Breast epithelium (tissue), 4 donors: ENCODE measurements at places on chromosomes 5 and 9. TPM values are rescaled to one million over a fixed set of nuclear protein-coding genes. Genes with fewer than 3 reads are reported as not detected.

GRCh38 chr5:81893961-81894360 is 77.9 kb upstream of the ATG10 start:
- DNase-seq, result no peak
- H3K27me3 ChIP-seq, result no peaks in the 10 kb centered on the region
- no peak overlapping the region for H3K27ac ChIP-seq
- no peaks in the 10 kb centered on the region for H3K36me3 ChIP-seq

DNA sequence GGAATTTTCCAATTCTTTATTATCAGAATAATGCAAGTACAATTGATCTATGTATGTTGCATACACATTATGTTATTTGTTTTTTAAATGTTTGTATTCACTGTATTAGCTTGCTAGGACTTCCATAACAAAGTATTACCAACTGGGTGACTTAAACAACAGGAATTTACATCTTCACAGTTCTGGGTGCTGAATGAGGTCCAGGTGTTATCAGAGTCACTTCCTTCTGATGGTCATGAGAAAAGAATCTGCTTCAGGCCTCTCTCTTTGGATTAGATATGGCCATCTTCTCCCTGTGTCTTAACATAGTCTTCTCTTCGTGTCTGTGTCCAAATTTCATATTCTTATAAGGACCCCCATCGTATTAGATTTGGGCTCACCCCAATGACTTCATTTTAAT is 229.1 kb upstream of the TRPC7 start:
- H3K27me3 ChIP-seq, result no peaks in the 10 kb centered on the region
- H3K4me3 ChIP-seq, result no peak overlapping the region
- DNase-seq, result no peak
- no peak overlapping the region for H3K27ac ChIP-seq

GRCh38 chr5:127229185-127229889 is 61.3 kb upstream of the MEGF10 start:
- H3K27me3 ChIP-seq, result no peaks in the 10 kb centered on the region
- peak overlapping the region; percentile 82 for H3K27ac ChIP-seq
- peak overlapping the region; percentile 54 for H3K4me3 ChIP-seq
- no peaks in the 10 kb centered on the region for H3K36me3 ChIP-seq

GRCh38 chr5:132802044-132802684 is 10.9 kb upstream of the SOWAHA start:
- H3K4me3 ChIP-seq, result no peak overlapping the region
- H3K27ac ChIP-seq, result no peak overlapping the region
- no peak for DNase-seq
- no peaks in the 10 kb centered on the region for H3K36me3 ChIP-seq

- H3K36me3 ChIP-seq, result no peaks in the 10 kb centered on the region
- DNase-seq, result peak; percentile 15
- no peaks in the 10 kb centered on the region for H3K4me1 ChIP-seq
- no peak overlapping the region for H3K4me3 ChIP-seq
Measured at GRCh38 chr5:979100-979817, 29.3 kb upstream of the NKD2 start.

DNA sequence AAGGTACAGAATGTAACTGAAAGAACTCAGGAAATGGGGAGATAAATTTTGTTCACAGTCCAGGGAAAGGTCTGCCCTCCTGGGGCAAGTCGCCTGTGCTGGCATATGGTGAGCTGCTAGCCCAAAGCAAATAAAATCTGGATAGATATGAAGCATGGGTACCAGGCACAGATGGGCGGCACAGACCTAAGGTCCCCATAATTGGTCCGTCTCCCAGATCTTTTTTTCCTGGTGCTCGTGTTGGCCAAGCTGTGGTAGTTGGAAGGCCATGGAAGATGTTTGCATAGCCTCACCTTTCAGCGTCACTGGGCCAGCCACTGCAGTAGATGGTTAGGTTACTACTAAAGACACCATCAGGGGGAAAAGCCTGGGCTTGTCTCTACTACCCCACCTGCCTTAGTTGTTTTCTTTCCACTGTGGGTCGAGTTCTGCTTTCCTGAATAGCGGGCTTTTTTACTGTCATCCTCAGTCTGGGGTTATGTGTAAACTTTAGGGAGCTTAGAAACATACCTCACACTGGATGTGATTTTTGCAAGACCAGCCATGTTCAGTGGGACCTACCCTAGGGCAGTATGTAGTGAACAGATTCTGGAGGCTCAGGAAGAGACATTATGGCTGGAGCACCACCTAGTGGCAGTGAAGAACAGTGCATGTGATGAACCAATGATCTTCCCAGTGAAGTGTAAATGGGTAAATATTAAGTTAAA is 24.2 kb upstream of the GLRX start:
- H3K4me1 ChIP-seq, result no peaks in the 10 kb centered on the region
- no peak overlapping the region for H3K27ac ChIP-seq
- no peaks in the 10 kb centered on the region for H3K27me3 ChIP-seq
- H3K36me3 ChIP-seq, result no peaks in the 10 kb centered on the region
- DNase-seq, result no peak
- H3K4me3 ChIP-seq, result no peak overlapping the region

- no peak overlapping the region for H3K4me3 ChIP-seq
- H3K27ac ChIP-seq, result no peak overlapping the region
- DNase-seq, result no peak
- no peaks in the 10 kb centered on the region for H3K27me3 ChIP-seq
- H3K4me1 ChIP-seq, result no peaks in the 10 kb centered on the region
Measured at GRCh38 chr5:108541836-108542235, 159.9 kb upstream of the FBXL17 start.

- H3K36me3 ChIP-seq, result no peaks in the 10 kb centered on the region
- H3K4me1 ChIP-seq, result no peaks in the 10 kb centered on the region
- DNase-seq, result no peak
- no peak overlapping the region for H3K4me3 ChIP-seq
- peak overlapping the region; percentile 60 for H3K27ac ChIP-seq
Measured at GRCh38 chr5:158876263-158876942, 223.3 kb downstream of the EBF1 start.

DNA sequence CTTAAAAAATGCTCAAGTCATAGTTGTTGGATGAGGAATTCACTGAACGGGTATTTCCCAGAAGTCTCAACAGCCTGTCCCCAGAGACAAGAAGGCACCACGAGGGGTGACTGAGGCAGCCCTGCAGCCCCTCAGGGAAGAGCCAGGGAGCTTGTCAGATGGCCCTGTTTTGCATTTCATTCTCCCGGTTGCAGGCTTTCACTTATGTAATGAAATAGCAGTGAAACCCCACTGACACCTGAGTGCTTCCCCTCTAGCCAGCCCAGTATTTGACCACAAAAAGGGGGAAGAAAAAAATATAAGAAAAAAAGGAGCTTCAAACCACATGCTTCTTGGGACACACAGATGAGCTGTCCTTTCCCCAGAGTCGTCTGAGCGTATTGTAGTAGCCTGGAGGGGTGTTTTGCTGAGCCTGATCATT is 75.3 kb upstream of the IL12B start:
- H3K36me3 ChIP-seq, result no peaks in the 10 kb centered on the region
- no peak for DNase-seq
- H3K27ac ChIP-seq, result no peak overlapping the region
- H3K27me3 ChIP-seq, result peaks cover 5% of the 10 kb centered on the region

DNA sequence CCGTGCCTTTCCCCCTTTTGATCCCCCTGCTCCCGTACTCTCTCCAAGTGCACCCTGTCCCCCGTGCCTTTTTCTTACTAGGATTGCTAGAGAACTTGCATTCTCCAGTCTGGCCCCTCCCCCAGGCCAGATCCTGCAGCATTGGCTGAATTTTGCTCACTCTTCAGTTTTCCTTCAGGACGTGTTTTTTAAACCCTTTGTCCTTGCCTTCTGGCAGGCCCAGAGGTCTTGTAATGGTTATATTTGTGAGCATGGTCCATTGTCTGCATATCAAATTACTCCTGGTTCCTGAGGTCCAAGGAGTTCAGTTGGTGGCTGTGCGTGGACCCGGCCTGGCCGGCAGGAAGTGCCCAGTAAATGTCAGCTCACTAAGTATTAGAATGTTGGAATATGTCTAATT is 606 bp downstream of the TBC1D13 start:
- H3K4me1 ChIP-seq, result peaks cover 5% of the 10 kb centered on the region
- no peaks in the 10 kb centered on the region for H3K27me3 ChIP-seq
- H3K4me3 ChIP-seq, result peak overlapping the region; percentile 99
- no peak for DNase-seq
- H3K27ac ChIP-seq, result peak overlapping the region; percentile 90
- no peaks in the 10 kb centered on the region for H3K36me3 ChIP-seq

- DNase-seq, result no peak
- no peak overlapping the region for H3K4me3 ChIP-seq
- no peak overlapping the region for H3K27ac ChIP-seq
- no peaks in the 10 kb centered on the region for H3K36me3 ChIP-seq
- no peaks in the 10 kb centered on the region for H3K4me1 ChIP-seq
- H3K27me3 ChIP-seq, result no peaks in the 10 kb centered on the region
Measured at GRCh38 chr5:163352531-163352930, 84.9 kb upstream of the CCNG1 start.

GRCh38 chr5:142141463-142141862 is 32.9 kb downstream of the NDFIP1 start:
- no peak overlapping the region for H3K4me3 ChIP-seq
- no peak for DNase-seq
- no peak overlapping the region for H3K27ac ChIP-seq
- peaks cover under 1% of the 10 kb centered on the region for H3K36me3 ChIP-seq
- no peaks in the 10 kb centered on the region for H3K27me3 ChIP-seq

GRCh38 chr5:110757118-110757729 is 18.4 kb downstream of the SLC25A46 start:
- peaks cover 4% of the 10 kb centered on the region for H3K36me3 ChIP-seq
- no peaks in the 10 kb centered on the region for H3K27me3 ChIP-seq
- H3K27ac ChIP-seq, result no peak overlapping the region
- no peak overlapping the region for H3K4me3 ChIP-seq
- H3K4me1 ChIP-seq, result no peaks in the 10 kb centered on the region

DNA sequence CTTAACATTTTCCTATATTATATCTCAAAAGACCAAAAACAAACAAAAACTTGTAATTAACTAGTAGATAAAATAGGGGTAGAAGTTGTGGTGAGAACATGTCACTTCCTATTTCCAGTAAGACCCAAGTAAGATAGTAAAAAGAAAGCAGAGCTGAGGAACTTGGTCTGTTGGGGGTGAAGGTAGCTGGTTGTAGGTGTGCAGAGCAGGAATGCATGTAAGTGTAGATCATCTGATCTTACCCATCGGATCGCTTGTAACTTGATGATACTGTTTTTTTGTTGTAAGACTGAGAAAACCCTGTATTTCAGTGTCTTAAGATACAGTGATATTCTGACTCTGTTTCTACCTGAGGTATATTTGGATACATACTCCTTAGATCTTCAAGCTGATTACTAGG is 5.7 kb downstream of the SRP19 start:
- H3K4me1 ChIP-seq, result peaks cover 5% of the 10 kb centered on the region
- H3K36me3 ChIP-seq, result no peaks in the 10 kb centered on the region
- H3K27me3 ChIP-seq, result no peaks in the 10 kb centered on the region
- no peak for DNase-seq
- H3K4me3 ChIP-seq, result no peak overlapping the region

- no peak overlapping the region for H3K4me3 ChIP-seq
- no peak overlapping the region for H3K27ac ChIP-seq
- H3K27me3 ChIP-seq, result no peaks in the 10 kb centered on the region
- DNase-seq, result no peak
- H3K36me3 ChIP-seq, result peaks cover 4% of the 10 kb centered on the region
Measured at GRCh38 chr9:120569556-120569955, 10.4 kb downstream of the CDK5RAP2 start.

GRCh38 chr9:110967196-110967595 is 71.1 kb downstream of the LPAR1 start:
- no peaks in the 10 kb centered on the region for H3K36me3 ChIP-seq
- H3K4me1 ChIP-seq, result no peaks in the 10 kb centered on the region
- no peak overlapping the region for H3K4me3 ChIP-seq
- no peak for DNase-seq
- no peaks in the 10 kb centered on the region for H3K27me3 ChIP-seq

GRCh38 chr5:142495531-142495930 is 170.7 kb upstream of the SPRY4 start:
- H3K27me3 ChIP-seq, result no peaks in the 10 kb centered on the region
- H3K4me1 ChIP-seq, result no peaks in the 10 kb centered on the region
- no peak overlapping the region for H3K27ac ChIP-seq
- no peaks in the 10 kb centered on the region for H3K36me3 ChIP-seq

- no peaks in the 10 kb centered on the region for H3K27me3 ChIP-seq
- no peak for DNase-seq
- no peak overlapping the region for H3K4me3 ChIP-seq
Measured at GRCh38 chr5:113223831-113224604, 210.8 kb downstream of the TSSK1B start.

DNA sequence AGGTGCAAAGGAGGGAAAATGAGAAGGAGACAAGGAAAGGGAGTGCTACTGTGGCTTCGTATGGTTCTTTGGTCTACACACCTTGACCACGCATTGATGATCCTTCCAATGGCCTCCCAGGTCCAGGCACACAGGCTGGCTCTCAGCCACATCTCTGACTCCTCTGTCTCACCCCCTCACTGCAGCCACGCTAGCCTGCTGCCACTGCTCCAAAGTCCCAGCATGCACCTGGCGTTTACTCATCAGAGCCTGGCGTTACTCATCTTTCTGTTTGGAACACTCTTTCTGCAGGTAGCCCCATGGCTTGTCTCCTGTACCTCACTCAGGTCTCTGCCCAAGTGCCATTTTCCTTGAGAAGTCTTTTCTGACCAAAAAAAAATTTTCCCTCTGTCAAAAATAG is 195.5 kb downstream of the SNCAIP start:
- no peak for DNase-seq
- no peak overlapping the region for H3K27ac ChIP-seq
- no peaks in the 10 kb centered on the region for H3K27me3 ChIP-seq
- no peaks in the 10 kb centered on the region for H3K36me3 ChIP-seq
- no peak overlapping the region for H3K4me3 ChIP-seq

- no peaks in the 10 kb centered on the region for H3K36me3 ChIP-seq
- H3K4me3 ChIP-seq, result no peak overlapping the region
- no peaks in the 10 kb centered on the region for H3K4me1 ChIP-seq
- H3K27ac ChIP-seq, result no peak overlapping the region
Measured at GRCh38 chr9:87543251-87543650, 45.6 kb downstream of the DAPK1 start.

GRCh38 chr5:91189480-91190313 is 193.4 kb downstream of the ARRDC3 start:
- H3K36me3 ChIP-seq, result no peaks in the 10 kb centered on the region
- H3K27me3 ChIP-seq, result no peaks in the 10 kb centered on the region
- H3K4me1 ChIP-seq, result peaks cover 3% of the 10 kb centered on the region
- H3K27ac ChIP-seq, result peak overlapping the region; percentile 80
- DNase-seq, result peak; percentile 38

- H3K27ac ChIP-seq, result no peak overlapping the region
- no peaks in the 10 kb centered on the region for H3K4me1 ChIP-seq
- DNase-seq, result peak; percentile 7
- no peaks in the 10 kb centered on the region for H3K36me3 ChIP-seq
Measured at GRCh38 chr5:176778921-176779465, 31.4 kb upstream of the UNC5A start.

Gene C9orf50
- total RNA-seq, result not detected

Gene SCAI
- total RNA-seq, result 9.3 TPM

Gene HTR4
- not detected for total RNA-seq

Gene ENTREP1
- total RNA-seq, result 3.0 TPM

Gene KIF4B
- total RNA-seq, result not detected

Gene HAND1
- total RNA-seq, result 0.16 TPM

Gene SPINK7
- total RNA-seq, result not detected

Gene SPATA31D4
- not detected for total RNA-seq

Gene CFAP90
- total RNA-seq, result 0.98 TPM

Gene OR13J1
- total RNA-seq, result not detected
